ENCODE measurements at places on chromosomes 7 and 10.

DNA sequence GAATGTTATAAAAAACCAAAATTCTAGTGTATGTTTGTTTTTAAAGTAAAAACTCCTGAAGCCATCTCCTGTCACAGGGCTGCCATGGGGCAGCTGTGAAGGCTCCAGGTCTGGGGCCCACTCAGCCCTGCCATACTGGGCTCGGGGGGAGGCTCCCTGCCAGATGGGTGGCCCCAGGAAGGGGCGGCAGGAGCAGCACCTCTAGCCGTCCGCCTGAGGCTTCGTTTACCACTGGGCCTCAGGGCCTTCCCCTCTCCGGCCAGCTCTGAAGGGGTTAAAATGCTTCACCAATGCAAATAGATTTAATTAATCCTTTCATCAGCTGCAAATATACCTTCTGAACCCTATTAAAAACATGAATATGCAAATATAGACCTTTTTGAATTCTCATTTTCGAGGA is 139.0 kb downstream of the ELFN1 start:
- DNase-seq, result no peak

GRCh38 chr7:71868797-71869196 is 543.3 kb downstream of the CALN1 start:
- no peak for DNase-seq

GRCh38 chr7:69365651-69366192 is 232.6 kb upstream of the AUTS2 start:
- DNase-seq, result no peak

GRCh38 chr10:6958711-6959110 is 378.6 kb upstream of the PRKCQ start:
- DNase-seq, result no peak

GRCh38 chr10:115082506-115082905 is 10.7 kb upstream of the ATRNL1 start:
- DNase-seq, result no peak

GRCh38 chr10:100043344-100043743 is 33.6 kb upstream of the DNMBP start:
- DNase-seq, result no peak

DNA sequence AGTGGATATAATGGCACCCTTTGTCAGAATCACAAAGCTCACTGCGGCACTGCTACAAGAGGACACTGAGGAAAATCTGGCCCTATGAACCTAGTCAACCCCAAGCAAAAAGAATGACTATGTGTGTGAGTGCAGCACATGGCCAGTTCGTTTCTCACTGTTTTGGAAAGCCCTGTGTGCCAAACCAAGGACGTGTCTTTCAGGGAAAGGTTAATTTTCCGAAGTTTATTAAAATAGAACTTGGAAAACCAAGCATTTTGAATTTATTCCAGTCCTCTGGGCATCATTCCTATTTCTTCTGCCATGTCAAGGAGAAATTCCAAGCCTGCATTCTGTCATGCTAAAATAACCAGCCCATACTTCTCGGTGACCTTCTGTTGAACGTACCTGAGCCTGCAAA is 471.8 kb downstream of the PLXDC2 start:
- no peak for DNase-seq
